NCI-H2081 treated with DMSO at 0.1 percent for 48 hours (cell line): ENCODE measurements at places on chromosomes 1 and 21.

GRCh38 chr1:111142356-111142975, 2.4 kb downstream of the CEPT1 start:
- DNase-seq = no peak

- no peak for DNase-seq
Measured at GRCh38 chr1:201324821-201325677, 41.7 kb downstream of the PKP1 start.

DNA sequence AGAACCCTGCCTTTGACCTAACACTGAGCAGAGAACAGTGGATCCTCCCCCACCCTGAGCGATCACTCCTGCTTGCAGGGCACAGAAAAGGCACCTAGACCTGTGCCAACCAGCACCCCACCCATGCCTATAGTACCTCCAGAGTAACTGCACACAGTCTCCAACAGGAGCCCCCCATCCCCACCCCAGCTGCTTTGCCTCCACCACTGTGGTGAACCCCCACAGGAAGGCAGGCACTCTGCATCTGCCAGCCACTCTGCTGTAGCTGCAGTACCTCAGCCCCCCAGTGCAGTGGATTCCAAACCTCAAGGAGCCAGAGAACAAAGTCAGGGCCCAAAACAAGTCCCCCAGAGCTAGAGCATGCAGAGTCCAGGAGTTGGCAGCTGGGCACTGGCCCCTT, 10.7 kb downstream of the SPATC1L start:
- DNase-seq = no peak

- no peak for DNase-seq
Measured at GRCh38 chr1:180192172-180192571, 37.5 kb downstream of the QSOX1 start.

DNA sequence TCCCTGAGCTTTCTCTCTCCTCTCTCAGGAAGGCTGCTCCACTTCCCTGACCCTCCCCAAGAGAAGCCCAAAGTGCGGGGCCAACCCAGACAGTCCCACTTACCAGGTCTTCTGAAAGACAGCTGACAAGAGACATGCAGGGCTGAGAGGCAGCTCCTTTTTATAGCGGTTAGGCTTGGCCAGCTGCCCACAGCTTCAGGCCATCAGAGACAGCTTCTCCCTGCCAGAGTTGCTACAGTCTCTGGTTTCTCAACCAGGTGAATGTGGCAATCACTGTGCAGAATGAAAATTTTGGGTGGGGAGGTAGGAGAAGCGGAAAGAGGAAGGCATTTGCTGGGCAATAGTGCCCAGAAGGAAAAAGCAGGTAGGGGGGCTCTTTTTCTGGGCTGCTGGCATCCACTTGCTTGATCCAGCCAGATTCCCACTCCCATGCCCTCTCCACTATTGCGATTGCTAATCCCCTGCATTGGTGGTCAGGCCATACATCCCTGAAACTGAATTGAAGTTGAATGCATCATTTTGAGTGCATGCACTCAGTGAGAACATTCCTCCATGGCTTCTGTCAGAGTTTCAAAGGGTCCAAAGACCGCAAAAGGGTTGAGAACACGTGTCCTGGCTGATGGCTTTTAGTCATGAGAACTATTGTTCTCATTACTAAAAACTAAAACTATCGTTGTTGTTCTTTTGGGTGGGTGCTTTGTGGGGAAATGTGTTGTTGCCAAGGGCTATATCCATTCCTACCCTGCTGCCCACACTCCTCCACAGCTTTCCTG, at the start of gene S100A8:
Gene S100A8 (minus strand): TSS at position 136 of the 773 bp plus-strand sequence. CDS start 538 bp downstream, outside the sequence.
- no peak for DNase-seq

GRCh38 chr1:233897325-233898162, 6.9 kb upstream of the SLC35F3 start:
- DNase-seq = no peak

DNA sequence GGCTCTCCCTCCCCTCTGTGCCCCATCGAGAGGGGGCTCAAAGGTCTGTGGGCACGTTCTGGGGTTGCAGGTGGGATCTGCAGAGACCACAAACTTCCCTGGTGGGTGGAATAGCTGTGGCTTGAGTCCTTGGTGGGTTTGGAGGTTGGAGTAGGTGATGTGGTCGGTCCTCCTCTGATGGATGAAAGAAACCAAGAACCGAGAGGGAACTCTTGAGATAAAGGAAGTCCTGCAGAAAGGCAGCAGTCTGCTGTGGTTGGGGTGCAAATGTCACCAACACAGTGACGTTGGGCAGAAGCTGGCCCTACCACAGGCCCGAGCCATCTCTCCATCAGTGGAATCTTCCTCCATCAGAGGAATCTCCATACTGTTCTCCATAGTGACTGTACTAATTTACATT, 171.8 kb downstream of the FCRL5 start:
- no peak for DNase-seq

- no peak for DNase-seq
Measured at GRCh38 chr1:150793221-150793620, 14.8 kb downstream of the CTSK start.
